ENCODE measurements at places on chromosomes 3 and 15.

DNA sequence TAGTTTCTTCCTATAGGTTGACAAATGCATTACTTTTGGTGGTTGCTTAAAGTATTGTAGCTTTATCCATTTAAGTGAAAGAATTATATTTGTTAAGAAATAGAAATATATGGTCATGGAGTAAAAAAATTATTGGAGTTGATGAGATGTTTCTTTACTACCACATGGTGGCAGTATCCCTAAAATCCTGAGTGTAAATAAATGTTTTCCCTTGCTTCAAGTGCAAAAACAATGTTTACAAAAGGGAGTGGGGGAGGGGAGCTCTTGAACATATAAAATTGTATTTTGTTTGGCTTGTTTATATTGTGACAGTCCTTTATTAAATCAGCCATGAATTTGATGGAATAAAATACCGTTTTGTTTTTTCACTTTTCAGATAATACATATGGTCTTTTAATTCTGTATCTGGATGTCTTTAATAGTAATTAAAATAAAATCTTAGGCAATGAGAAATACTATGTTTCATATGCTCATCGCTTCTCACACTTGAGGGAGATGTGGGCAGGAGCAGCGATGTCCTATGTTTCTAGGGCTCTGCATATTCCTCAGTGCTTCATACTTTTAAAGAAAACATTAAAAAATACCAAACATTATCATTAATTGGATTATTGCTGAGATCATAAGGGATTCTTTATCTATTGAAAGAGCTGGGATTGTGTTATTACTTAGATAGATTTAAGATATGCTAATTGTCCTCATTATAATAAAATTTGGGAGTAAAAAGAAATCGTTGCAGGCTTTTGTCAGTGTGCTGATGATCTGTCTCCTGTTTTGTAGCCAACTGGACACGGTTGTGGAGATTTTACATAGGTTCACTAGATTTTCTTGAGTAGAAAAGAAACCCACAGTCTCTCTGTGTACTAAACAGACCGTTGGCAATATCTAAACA lies 349.7 kb downstream of the TUSC7 start:
- peak; percentile 54 for DNase-seq

- no peak for DNase-seq
Observed at GRCh38 chr3:138513090-138513843, 78.9 kb downstream of the ESYT3 start.

GRCh38 chr15:60721707-60722106 lies 242.8 kb upstream of the ICE2 start:
- peak; percentile 59 for DNase-seq

GRCh38 chr15:74549816-74550215 lies 8.8 kb downstream of the ARID3B start:
- no peak for DNase-seq

DNA sequence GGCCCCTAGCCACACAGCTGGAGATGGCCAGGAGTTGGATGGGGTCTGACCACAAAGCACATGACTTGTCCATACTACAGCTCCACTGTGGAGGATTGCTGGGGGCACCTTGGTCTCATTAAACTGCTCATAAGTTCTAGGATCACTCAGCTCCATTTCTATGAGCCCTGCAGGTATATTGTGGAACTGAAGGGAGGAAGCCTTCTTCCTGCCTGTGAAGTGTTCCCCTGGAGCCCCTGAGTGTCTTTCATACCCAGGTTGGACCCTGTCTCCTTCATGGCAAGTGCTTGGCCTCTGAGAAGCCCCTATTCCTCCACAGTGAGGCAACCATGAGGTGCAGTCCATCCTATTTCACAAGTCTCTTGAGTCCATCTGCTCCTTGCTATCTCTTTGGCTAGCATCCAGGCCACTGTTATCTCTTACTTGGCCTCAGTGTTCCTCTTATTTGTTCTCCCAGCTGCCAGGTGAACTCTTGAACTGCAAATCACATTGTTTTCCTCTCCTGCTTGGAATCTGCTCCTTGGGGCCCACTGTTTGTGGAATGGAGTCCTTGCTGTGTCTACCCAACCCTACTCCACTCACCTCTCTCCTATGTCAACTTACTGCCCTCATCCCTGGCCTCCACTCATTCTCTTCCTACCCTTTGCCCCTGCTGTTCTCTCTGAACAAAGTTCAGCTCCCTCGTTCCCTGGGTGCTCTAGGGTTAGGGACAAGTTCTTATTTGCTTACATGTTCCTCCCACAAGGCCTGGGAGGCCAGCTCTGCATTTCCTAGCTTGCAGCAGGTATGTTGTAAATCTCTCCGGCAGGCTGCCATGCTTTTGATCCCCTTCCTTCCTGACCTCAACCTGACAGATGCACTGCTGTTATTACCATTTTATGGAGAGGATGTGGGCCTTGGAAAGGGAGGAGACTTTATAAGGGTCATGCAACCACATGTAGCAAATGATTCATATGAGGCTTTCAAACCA lies 1.2 kb downstream of the ACOX2 start:
- peak; percentile 34 for DNase-seq

DNA sequence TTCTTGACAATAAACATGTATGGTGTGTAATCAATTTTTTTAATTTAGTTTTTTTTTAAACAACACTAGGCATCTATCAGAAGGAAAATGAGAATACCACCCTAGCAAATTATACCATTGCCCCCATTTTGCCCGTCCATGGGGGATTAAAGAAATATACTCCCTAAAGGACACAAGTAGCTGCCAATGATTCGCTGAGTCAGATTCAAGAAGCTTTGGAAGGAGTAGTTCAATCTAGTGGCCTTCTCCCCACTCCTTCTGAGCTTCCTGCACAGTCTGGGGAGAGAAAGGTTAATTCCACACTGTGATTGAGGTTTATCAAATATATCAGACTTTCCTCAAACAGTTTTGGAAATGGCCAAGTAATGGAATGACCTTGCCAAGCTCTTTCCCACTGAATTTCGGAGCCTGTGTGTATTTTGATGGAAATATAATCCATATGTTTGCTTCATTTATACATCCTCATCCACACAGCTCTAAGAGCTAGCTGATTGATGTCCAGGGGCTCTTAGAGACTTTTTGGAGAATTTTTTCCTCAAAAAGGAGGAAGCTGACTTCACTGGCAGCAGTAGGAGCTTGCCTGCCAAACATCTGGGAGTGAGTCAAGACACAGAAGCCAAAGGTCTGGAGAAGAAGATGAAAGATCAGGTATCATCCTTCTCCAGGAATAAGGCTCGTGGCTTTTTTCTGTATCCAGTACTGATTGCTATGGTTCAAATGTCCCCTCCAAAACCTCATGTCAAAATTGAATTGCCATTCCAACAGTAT lies 478.5 kb upstream of the PROK2 start:
- DNase-seq, result no peak

- DNase-seq, result no peak
Observed at GRCh38 chr3:58573640-58574039, 3.6 kb downstream of the FAM107A start.

DNA sequence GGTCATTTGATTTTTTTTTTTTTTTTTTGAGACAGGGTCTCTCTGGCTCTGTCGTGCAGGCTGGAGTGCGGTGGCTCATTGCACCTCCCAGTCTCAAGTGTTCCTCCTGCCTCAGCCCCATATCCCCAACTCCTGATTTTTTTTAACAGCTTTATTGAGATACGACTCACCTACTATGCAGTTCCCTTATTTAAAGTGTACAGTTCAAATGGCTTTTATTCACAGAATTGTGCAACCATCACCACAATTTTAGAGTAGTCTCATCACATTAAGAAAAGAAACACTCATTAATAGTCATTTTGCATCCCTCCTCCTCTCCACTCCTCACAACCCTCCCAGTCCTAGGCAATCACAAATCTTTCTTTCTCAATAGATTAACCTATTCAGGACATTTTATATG lies 1.9 kb upstream of the TRA2B start:
- DNase-seq, result peak; percentile 53

DNA sequence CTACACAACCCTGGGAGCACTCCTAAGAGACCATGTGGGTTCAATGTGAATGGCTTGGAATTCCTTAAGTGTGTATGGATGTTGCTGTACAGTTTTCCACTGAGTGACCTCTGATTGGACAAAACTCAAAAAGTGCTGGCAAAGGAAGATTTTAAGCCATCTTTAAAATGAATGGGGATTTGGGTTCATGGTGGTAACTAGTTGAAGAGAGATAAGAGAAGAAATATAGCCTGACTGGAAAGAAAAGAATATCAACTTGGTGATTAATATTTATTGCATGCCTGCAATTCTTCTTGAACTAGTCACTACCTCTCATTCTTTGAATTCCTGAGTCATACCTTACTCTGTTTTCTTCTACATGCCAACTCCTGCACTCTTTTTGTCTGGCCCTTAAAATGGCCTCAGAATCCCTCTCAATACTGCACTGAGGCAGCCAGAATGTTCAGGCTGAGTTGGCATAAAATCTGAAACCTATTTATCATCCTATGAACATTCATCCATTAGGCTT lies 124.7 kb downstream of the RPL22L1 start:
- peak; percentile 91 for DNase-seq

- peak; percentile 28 for DNase-seq
Observed at GRCh38 chr3:54628888-54629441, 298.9 kb downstream of the LRTM1 start.

GRCh38 chr3:77655396-77655795 lies 615.5 kb downstream of the ROBO2 start:
- DNase-seq, result no peak

GRCh38 chr3:7518026-7518425 lies 657.1 kb downstream of the GRM7 start:
- DNase-seq, result no peak

GRCh38 chr15:99466701-99467337 lies 99.0 kb upstream of the MEF2A start:
- DNase-seq, result no peak

DNA sequence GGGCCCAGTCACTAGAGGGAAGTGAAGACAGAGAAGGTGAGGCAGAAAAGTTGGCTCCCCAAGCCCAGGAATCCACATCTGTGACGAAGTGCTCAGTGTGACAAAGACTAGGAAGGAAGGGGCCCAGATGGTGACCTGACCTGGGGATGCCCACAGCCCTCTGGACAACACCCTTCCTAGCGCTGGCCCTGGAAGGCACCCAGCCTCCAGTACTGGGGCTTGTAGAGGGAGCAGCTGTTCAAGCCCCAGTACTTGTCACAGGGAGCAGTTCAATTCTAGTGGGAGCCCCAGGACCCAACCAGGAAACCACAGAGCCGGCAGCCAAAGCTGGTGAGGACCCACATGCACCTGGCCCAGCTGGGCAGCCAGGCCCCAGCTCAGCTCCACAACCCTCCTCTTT lies 190.8 kb downstream of the XXYLT1 start:
- DNase-seq, result no peak

DNA sequence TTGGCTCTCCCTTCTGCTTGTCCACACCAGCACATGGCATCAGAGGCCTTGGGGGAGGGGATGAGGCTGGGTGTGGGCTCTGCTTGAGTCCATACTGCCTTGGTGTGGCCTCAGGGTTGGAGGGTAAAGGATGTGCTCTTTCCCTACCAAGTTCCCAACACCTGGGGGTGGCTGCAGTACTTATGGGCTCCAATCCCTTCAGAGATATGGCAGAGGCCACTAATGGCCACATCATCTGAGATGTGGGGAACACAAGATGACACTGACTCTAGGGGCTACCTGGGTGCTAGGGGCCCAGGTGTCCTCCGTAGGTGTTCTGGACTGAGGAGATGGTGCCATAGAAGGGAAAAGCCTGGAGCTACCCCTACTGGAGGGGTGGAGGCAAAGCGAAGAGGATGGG lies 6.9 kb downstream of the CXCR6 start:
- no peak for DNase-seq

DNA sequence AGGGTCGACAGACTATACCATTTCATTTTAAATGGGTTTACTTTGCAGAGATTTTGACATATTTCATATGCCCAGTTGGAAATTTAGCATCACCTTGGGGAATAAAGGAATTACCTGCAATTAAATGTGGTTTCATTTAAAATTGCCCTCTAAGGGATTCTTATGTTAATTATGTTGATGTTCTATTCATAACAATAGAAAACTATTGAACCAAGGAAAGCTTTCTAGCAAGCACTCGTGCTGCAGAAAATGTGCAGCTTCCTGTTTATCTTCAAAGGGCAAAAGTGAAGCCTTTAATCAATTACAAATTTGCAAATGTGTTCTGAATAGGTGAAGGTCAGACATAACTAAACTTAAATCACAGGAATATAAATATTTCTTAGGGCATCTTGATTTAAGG lies 352.1 kb downstream of the CHST2 start:
- DNase-seq, result no peak

DNA sequence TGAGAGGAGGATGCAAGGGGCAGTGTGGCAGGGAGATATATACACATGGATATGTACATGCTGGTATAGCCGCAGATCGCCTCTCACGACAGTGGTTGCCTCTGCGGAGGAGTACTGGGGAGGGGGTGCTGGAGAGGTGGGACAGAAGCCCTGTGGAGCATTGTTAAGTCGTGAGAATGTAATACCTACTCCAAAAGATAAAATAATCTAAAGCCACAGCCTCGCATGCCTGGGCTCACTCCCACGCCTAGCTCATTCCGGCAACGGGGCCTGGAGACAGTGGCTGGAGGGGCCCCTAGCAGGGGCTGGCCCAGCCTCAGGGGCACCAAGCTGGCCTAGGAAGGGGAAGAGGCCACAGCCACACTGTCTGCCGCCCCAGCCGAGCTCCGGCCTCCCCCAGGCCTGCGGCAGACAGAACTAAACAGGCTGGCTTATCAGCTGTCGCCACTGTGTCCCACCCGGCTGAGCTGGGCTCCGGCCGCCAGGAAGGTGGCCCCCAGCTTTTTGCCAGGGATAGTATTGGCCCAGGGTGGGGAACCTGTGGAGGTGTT lies 65.1 kb upstream of the LCTL start:
- DNase-seq, result no peak

DNA sequence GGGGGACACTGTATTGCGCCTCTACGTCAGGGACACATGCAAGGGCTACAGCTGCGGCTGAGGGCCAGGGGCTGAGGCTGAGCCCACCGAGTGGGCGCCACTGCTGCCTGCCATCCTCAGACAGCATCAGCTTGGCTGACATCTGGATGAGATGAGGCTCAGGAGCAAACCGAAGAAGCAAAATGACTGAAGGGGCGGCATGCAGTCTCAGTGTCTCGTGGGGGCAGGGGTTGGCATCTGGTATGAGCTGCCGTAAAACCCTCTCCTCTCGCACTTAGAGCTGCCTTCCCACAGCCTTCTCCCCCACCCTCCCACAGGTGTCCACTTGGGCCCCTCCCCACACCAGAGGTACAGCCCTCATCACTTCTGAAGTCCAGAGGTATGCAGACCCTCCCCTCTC lies 24.2 kb upstream of the CMTM7 start:
- no peak for DNase-seq

DNA sequence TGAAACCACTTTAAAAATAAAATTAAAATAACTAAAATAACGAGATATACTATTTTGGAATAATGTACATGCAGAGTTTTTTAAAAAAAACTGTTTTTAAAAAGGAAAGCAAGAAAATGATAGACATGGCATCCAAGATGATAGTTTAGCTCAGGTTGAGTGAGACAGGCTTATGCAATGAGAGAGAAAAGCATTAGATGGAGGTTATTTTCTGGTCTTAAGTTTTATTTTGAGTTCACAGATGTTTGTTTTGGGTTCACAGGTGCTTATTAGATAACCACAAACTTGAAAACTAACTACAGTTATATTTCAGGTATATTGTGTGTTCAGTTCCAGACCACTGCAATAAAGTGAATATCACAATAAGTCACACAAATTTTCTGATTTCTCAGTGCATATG lies 413.6 kb upstream of the TMCO5A start:
- DNase-seq, result no peak

- no peak for DNase-seq
Observed at GRCh38 chr15:77654975-77655374, 22.3 kb upstream of the LINGO1 start.
